ENCODE measurements at places on chromosomes 2 and 18.

DNA sequence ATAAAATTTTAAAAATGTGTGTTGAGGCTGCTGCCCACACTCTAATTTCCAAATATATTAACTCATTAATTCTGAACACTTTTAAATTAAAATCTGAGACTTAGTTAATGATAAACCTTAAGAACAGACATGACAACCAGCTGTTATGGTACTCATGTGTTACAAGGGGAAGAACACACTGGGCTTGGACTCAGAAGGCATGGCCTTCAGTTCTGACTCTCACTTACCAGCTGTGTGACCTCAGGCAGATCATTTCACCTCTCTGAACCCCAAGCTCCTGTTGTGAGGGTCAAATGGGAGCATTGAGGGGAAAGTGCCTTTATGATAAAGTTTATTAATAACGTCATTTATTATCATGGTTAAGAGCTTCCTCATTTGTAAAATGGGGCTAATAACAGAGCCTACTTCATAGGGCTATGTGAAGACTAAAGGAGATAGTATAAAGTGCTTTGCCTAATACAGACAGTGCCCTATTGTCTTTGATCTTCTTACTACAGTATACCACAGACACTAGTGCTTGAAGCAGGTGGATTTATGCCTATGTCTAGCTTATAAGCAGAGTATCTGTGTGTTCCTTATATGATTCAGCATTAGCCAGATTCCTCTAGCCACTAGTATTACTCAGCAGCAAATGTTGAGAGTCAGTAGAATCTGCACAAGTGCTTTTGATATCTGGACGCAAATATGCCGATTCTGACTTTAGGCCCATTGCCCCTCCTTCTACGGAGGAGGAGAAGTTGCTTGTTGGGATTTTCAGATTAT lies 99.6 kb downstream of the SGPP2 start:
- H3K4me1 ChIP-seq: no peaks in the 10 kb centered on the region
- H3K27me3 ChIP-seq: no peaks in the 10 kb centered on the region
- H3K27ac ChIP-seq: no peak overlapping the region
- H3K4me3 ChIP-seq: no peak overlapping the region
- DNase-seq: no peak

- no peak overlapping the region for H3K27ac ChIP-seq
- H3K4me1 ChIP-seq: no peaks in the 10 kb centered on the region
- no peaks in the 10 kb centered on the region for H3K36me3 ChIP-seq
Measured at GRCh38 chr2:4139731-4140130, 436.4 kb downstream of the DCDC2C start.

DNA sequence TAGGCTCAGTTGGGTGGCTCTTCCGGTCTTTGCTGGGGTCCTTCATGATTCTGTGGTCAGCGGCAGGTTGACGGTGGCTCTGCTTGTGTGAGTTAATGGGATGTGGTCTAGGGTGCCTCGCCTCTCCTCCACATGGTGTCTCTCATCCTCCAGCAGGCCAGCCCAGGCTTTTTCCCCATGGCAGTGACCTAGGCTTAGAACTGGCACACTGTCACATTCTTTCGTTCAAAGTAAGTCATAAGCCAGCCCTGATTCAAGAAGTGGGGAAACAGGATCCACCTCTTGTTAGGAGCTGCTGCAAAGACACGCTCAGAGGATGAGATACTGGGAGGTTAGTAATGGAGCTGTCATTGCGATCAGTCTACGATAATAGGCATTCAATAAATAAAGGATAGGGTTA lies 46.0 kb upstream of the CTIF start:
- DNase-seq: no peak
- H3K36me3 ChIP-seq: no peaks in the 10 kb centered on the region
- peaks cover 4% of the 10 kb centered on the region for H3K27me3 ChIP-seq
- no peak overlapping the region for H3K4me3 ChIP-seq

DNA sequence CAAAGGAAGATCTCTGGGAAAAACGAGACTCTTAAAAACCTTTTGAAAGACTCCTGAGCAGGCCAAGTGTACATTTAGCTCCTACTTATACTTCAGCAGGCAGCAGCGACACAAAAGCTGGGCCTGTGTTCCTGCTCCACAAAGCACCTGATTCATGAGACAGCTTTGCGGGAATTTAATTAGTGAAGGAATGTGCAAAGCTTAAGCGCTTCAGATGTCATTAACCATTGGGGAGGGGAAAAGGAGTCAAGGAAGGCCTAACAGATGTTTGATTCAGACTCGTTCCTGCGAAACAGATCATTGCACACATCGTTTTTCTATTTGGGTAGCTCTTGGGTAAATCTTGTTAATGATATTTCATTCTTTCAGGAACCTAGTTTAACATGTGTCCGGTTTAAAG lies 125.9 kb downstream of the MAIP1 start:
- H3K27me3 ChIP-seq: peaks cover 9% of the 10 kb centered on the region
- no peaks in the 10 kb centered on the region for H3K36me3 ChIP-seq
- DNase-seq: no peak

DNA sequence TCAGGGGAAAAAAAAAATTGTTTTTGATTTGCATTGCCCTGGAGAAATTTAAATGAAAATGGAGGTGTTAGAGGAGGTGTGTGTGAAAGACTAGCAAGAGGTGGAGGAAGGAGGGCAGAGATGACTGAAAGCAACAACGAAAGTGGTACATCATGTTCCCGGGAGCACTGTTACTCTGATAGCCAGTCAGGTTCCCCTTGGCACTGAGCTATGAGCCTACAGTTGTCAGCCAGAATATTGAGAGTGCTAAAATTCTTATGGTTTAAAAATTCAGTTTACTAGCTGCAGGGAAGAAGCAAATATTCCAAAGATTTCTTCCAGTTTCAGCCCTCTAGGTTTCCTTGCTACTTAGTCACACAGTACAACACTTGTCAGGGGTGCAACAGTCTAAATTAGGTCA lies 366.7 kb upstream of the DLGAP1 start:
- DNase-seq: no peak
- no peaks in the 10 kb centered on the region for H3K4me1 ChIP-seq
- no peaks in the 10 kb centered on the region for H3K27me3 ChIP-seq
- no peak overlapping the region for H3K27ac ChIP-seq

- DNase-seq: peak; percentile 11
- H3K27me3 ChIP-seq: peaks cover 35% of the 10 kb centered on the region
- H3K4me3 ChIP-seq: peak overlapping the region; percentile 80
- no peaks in the 10 kb centered on the region for H3K36me3 ChIP-seq
- peaks cover 42% of the 10 kb centered on the region for H3K4me1 ChIP-seq
- no peak overlapping the region for H3K27ac ChIP-seq
Measured at GRCh38 chr18:76494231-76495005, 624 bp downstream of the ZNF516 start.

GRCh38 chr2:147325990-147326389 lies 518.8 kb upstream of the ACVR2A start:
- H3K27ac ChIP-seq: no peak overlapping the region
- no peak for DNase-seq
- no peak overlapping the region for H3K4me3 ChIP-seq
- no peaks in the 10 kb centered on the region for H3K36me3 ChIP-seq
- no peaks in the 10 kb centered on the region for H3K27me3 ChIP-seq

GRCh38 chr2:120707816-120708215 lies 27.9 kb upstream of the GLI2 start:
- H3K27me3 ChIP-seq: no peaks in the 10 kb centered on the region
- H3K36me3 ChIP-seq: no peaks in the 10 kb centered on the region
- H3K4me1 ChIP-seq: no peaks in the 10 kb centered on the region
- DNase-seq: no peak
- no peak overlapping the region for H3K27ac ChIP-seq

DNA sequence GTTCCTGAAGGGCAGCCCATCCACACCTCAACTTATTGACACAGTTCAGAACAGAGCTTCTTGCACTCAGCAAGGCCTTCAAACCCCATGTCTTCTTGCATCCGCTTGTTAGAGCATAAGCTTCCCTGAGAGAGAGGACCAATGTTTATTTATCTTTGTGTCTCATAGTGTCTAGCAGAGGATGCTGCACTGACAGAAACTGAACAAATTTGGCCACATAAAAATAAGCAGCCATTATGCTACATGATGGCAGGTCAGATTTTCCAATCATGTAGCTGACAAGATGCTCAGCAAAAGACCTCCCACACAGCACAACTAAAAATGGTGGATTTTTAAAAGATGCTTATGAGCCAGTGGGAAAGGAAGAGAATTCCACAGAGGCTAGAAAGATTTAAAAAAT lies 38.1 kb upstream of the SIGLEC15 start:
- H3K27me3 ChIP-seq: no peaks in the 10 kb centered on the region
- H3K36me3 ChIP-seq: no peaks in the 10 kb centered on the region
- no peak overlapping the region for H3K4me3 ChIP-seq
- no peaks in the 10 kb centered on the region for H3K4me1 ChIP-seq

GRCh38 chr2:189623049-189623448 lies 38.2 kb upstream of the ASNSD1 start:
- no peaks in the 10 kb centered on the region for H3K4me1 ChIP-seq
- no peaks in the 10 kb centered on the region for H3K36me3 ChIP-seq
- no peak for DNase-seq
- no peaks in the 10 kb centered on the region for H3K27me3 ChIP-seq

DNA sequence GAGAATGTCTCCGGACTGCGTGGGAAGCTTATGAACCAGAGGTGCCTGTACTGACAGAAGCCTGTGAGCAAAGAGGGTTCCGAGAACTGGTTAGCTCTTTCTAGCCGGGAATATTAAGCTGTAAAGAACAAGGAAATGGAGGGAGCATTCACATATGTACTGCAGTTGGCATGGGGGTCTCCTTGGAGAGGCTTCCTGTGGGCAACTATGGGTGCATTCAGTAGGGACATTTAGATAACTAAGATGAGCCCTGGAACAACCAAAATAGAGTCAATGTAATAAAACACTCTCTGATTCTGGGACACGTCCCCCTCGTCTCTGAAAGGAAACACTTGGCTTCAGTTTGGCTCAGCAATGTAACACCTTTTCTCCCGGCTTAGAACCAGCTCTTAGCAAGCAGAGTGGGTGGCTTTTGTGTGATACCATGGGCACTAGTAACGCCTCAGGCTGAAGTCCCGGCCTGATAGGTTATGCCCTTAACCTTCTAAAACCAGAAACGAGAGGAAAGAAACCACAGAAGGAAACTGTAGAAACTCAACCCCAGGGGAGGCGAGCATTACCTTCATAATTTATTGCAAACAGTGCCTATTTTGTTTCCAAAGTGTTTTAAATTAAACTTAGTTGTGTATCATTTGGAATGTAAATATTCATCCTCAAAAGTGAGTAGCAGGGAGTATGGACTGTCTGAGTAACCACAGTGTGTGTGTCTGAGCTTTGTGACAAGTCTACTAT lies 48.8 kb upstream of the LPIN2 start:
- peak overlapping the region; percentile 93 for H3K27ac ChIP-seq
- no peak for DNase-seq
- peaks cover 56% of the 10 kb centered on the region for H3K4me1 ChIP-seq
- peak overlapping the region; percentile 65 for H3K4me3 ChIP-seq
- no peaks in the 10 kb centered on the region for H3K27me3 ChIP-seq
- no peaks in the 10 kb centered on the region for H3K36me3 ChIP-seq

DNA sequence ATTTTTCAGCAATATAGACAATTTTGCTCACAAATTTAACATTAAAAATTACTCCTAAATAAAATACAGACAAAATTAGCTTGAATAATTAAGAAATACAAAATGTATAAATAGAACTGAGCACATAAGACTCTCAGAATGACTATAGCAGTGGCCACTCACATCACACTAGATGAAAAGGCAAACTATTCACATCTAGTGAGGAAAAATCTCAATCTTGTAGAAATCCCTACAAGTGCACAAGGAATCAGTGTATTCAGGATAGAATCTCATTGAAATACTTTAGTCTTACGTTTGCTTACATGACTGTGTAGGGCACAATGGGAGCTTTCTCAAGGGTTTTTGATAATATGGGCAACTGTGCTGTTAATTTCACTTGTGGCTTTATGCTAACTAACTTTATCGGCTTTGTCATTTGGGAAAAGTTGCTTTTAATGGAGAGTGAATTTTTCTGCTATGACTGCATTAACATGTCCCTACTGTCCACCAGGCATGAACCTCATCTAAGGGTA lies 678.9 kb upstream of the LRRTM4 start:
- no peak for DNase-seq
- no peaks in the 10 kb centered on the region for H3K27me3 ChIP-seq
- no peak overlapping the region for H3K27ac ChIP-seq
